Left ventricle myocardium superior (tissue), 1 donor: ENCODE measurements at places on chromosomes 2 and 18. TPM values are rescaled to one million over a fixed set of nuclear protein-coding genes. Genes with fewer than 3 reads are reported as not detected.
A peak's percentile ranks its signal among the peaks of the same experiment; 100 is the strongest.

DNA sequence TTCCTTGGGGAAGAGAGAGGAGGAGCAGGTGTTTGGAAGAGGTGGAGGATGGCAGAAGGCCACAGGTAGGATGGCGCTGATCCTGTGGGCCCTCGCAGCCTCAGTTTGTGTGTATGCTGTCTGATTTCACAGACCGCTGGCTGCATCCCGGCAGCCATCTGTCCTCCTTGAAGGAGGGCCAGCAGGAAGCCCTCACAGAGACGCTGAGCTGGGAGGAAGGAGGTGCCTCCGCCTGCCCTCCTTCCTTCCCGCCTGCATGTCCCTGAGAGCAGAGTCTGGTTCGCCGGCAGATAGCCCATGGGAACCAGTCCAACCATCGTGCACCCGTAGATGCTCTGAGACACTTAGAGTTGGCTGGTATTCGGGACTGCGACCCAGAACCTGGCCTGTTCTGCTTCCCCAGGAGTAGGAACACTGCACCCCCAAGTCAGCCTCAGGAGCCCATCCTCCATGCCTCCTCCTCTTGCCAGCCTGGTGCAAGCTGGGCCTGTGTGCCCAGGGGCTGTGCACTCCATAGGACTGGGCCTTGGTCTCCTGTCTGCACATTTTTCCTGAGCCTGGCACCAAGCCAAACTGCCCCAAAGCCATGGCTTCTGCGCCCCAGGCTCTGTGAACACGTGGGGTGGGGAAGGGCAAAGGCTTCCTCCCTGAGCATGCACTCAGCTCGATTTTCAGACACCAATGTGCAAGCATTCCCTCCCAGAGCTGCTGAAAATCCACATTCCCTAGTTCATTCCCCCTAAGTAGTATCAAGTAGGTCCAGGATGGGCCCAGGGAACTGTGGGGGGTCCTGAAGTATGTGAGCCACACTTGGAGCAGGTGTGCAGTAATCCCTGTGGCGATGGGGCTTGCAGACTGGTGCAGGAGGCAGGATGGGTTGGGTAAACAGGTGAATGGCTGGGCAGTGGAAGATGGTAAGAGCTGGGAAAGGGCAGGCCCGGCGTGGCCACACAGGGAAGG, 115.6 kb downstream of the SEPTIN10 start:
- peak; percentile 60 for DNase-seq

DNA sequence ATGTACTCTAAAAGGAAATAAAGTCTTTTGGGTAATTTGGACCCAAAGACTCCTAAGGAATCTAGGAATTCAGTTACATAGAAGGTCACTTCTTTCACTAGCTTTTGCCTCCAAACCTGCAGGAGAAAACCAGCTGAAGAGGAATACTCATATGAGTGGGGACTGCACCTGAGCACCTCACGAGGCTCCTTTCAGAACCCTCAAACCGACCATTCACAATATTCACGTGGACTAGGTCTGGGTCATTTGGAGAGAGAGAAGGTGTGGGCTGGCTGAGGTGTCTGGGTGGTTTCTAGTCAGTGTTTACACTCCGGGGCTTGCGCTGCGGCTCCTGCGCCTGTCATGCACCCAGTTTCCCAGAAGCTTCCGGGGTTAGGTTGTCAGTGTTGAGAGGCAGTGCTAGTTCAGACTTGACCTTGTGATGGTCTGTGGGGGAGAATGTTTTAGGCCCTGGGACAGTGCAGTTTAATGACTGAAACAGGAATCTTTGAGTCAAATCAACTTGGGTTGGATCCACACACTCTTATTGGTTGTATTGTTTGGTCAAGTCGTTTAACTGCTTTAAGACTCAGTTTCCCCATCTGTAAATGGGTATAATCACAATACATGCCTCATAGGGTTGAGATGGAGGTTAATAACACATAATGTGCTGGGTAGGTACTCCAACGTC, 78.4 kb downstream of the LIMS1 start:
- DNase-seq: no peak

- no peak for DNase-seq
Observed at GRCh38 chr2:86147793-86148192, 41.8 kb downstream of the PTCD3 start.

DNA sequence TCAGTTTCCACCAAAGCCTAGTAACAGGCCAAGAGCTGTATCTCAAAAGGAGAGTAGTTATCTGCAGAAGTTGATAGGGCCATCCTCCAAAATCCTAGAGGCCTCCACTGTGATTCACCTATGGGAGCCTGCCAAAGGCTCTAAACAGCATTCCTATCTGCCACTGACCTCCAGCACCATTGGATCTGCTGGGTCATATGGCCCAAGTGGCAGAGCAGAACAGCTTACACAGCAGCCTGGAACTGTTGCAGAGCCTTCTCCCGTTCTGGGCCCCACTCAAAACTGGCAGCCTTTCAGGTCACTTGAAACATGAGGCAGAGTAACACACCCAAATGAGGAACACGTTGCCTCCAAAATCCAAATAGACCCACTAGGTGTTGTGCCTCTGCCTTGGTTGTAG, 345.2 kb upstream of the RND3 start:
- DNase-seq: no peak

DNA sequence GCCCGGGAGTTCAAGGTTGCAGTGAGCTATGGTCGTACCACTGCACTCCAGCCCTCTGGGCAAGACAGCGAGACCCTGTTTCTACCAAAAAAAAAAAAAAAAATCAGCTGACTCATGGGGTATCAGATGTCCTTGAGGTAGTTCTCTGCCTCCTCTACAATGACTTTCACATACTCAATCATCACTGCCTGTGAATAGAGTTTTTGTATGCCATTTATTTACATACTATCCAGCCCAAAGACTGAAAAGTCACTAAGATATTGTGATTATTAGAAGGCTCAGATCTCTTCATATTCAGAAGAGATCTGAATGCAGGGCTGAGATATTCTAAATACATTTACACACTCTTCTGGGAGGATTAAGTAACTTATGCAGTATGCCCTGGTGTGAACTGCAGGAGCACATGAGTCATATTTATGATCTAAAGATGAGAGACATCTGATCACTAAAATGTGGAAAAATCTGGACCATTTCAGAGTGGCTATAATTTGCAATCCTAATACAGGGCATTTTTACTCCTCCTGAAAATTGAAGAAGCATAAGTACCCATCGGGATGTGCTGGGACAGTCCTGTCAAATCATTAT, 38.9 kb downstream of the KLF7 start:
- no peak for DNase-seq

LOXHD1 gene
- total RNA-seq: 0.74 TPM

DNA sequence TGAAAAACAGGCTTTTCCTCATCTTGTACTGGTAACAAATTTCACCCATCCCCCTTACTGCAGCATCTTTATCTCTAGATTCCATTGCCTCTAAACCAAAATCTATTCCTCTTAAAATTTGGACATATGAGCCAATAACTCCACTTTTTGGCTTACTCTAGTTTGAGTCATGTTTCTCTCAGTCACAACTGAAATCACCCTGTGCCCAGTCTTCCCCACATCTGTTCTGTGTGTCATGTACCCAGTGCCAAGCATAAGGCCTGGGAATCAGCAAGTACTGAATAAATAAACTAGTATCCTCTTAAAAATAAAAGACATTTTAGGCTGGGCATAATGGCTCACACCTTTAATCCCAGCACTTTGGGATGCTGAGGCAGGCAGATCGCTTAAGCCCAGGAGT, 20.8 kb upstream of the CHN1 start:
- no peak for DNase-seq

GRCh38 chr2:136310005-136310495, 192.1 kb upstream of the CXCR4 start:
- no peak for DNase-seq

GRCh38 chr2:216486708-216487107, 11.9 kb upstream of the RPL37A start:
- peak; percentile 35 for DNase-seq

DNA sequence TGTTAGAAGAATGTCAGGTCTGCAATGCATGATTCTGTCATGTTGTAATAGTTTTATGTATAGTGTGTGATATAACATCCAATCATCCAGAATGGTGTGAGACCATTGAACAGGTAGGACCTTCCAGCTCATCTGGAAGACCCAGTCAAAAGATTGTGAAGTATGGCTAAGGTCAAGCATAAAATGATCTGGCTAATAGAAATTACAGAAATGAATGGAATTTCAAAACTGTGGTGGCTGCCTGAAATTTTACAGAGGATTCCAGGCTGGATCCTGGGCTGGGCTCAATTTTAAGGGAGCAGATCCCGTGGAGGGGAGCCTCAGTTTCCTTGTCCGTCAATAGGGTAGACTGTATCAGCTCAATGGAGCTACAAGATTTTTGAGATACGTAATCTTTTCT, 39.1 kb downstream of the ACKR3 start:
- DNase-seq: no peak

LRP2 gene
- 2.0 TPM for total RNA-seq

- DNase-seq: peak; percentile 14
Observed at GRCh38 chr18:79597831-79598632, 81.6 kb upstream of the CTDP1 start.
